Activated effector memory CD4-positive, alpha-beta T cell treated with Interleukin-2 at 50 U/mL for 16 hours (primary cell): ENCODE measurements at places on chromosomes 7 and 10.

DNA sequence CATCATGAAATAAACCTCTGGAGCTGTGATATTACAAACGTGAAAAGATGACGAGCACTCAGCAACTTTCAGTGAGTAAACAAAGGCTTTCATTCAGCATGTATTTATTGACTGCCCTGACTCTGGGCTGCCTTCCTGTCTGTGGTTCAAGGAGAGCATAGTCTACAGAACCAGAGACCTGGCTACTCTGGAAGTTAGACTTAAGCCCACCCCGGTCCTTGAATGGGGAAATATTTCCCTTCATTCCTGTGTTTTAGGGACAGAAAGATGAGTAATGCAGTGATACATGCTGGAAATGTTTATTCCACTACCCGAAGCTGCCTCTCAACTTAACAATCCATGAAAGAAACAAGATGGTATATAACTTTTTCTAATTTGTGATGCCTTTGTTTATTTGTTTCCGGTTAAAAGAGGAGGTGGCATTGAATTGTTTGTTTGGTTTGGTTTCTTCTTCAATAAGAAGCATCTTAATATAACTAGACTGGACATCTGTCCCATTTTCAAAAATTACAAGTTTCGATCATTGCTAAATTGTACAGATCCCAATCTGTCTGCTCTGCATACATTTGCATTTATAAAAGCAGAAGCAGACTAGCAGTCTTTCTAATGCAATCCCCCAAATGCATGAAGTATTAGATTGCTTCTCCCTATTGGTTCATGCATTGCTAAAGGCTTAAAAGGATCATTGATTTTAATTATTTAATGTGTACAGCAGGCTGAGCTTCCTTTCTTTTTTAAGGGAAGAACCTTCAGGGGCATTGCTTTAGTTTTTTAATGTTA, 57.7 kb downstream of the TRUB1 start:
- DNase-seq = no peak

DNA sequence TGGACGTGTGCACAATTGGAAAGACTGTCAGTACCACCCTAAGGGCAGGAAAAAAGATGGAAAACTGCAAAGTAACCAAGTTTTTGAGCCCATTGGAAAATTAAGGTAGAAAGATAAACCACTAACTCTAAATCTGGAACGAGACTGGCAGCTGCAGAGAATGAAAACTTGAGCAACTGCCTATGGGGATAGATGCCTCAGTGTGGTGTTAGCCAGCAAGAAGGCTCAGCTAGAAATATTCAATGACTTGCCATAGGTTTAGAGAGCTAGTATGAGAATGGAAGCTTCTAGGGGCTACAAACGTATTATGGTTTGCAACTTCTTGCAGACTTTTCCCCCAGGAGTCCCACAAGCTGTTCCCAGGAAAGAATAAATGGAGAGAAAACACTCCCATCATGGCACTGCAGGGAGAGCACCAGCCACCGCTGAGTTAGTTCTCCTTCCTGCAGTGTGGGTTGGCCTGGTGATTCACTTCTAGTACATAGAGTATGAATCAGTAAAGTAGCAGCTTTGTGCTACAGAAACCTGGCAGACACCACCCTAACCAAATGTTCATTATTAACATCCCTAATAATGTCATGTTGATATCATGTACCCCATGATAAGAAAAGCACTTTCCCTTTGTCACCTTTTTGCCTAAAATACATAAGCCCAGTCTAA, 372.4 kb upstream of the VWC2 start:
- no peak for DNase-seq

DNA sequence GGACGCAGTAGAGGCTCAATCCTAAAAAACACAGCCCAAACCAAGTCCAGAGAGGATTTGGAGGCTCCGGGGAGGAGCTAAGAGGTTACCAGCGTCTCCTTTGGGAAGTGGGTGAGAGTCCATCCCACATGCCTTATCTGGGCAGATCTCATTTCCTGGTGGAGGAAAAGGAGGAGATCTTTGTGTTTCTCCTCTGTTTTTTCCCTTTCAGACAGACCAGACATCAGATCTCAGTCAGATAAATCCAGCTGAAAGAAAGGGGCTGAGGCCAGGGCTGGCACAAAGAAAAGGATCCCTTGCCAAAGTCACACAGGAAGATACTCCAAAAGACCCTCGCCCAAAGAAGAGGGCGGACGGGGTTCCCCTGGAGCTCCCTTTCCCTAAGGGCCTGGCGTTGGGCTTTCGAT, 58.3 kb upstream of the COMTD1 start:
- no peak for DNase-seq

DNA sequence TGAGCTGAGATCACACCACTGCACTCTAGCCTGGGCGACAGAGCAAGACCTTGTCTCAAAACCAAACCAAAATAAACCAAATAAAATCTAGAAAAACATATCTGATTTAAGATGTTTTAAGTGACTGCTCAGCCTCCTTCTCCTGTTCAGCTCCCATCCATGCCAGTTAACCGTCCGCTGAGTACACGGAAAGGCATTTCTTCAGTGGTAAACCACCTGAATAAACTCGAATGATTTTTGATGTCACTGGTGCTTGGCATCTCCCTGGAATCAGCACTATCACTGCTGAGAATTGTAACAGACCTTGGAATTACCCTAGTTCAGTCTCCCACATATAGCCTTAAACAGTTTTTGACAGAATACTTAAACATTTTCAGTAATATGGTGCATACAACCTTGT, 24.1 kb upstream of the NRCAM start:
- DNase-seq = no peak

DNA sequence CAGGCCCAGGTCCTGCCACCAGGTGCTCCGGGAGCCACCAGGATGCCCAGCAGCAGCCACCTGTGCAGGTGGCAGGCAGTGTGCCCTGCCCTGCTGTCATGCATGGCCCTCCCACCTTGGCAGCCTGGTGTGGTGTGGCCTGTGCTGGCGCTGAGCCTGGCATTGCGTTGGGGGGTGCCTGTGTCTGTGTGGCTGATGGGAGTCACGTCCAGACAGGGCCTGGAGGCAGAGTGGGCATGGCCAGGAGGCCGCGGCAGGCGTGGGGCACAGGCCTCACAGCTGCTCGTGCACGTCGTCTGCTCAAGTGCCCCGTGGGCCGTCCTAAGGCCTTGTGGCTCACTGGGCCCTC, 8.7 kb downstream of the TTYH3 start:
- no peak for DNase-seq

DNA sequence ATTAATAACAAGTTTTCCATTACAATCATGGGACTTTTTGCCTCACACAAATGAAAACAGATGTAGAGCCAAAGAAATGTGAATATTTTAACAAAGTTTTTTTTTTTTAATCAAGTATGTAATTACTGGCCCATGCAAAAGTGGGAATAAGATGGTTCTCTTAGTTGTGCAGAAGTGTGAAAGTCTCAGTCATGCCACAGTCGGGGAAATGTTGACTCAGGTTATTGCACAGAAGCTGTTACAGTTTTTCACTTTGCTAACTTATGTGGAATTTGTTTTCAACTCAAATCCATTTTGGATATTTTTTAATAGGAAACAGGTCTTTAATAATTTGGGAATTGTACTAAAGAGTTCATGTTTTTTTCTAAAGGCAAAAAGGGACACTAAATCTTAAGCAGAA, 44.0 kb upstream of the CAV2 start:
- DNase-seq = no peak

GRCh38 chr7:95636140-95636940, 40.0 kb upstream of the PDK4 start:
- DNase-seq = no peak

DNA sequence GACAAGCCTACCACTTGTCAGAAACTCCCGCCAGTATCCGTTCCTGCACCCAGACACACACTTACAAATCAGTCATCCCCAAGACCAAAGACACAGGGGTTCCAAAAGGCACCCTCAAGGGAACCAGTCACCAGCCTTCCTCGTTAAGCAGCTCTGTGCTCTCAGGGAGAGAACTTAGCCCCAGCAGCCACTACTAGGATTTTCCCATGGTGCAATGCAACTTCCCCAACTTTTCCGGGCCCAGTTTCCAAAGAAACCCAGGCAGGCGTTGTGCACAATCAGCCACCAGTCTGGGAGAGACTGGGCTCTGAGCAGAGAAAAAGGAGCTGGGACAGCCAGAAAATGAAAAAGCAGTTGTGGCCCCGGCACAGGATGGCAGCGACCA, 1.2 kb downstream of the DLG5 start:
- DNase-seq = no peak

DNA sequence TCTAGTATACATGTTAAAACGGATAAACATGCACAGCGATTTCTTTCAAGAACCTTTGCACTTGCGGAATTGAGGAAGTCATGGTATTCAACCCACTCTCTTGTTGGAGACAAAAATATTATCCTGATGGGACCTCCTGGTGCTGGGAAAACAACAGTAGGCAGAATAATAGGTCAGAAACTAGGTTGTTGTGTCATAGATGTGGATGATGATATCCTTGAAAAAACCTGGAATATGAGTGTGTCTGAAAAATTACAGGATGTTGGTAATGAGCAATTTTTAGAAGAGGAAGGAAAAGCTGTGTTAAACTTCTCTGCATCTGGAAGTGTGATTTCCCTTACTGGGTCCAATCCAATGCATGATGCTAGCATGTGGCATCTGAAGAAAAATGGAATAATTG, 6.9 kb downstream of the THNSL1 start:
- no peak for DNase-seq

DNA sequence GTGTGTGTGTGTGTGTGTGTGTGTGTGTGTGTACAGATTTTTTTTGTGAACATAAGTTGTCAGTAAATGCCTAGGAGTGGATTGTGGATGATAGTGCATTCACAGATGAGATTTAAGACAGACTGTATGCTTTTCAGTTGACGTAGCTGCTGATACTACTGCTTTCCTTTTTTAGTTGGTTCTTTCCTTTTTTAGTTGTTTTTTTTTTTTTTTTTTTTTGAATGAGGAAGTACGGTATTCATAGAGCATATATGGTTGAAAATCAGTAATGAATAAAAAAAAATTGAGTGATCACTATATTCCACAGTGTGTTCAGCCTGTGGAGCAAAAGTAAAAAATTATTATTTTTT, 80.5 kb downstream of the RBM33 start:
- DNase-seq = no peak

DNA sequence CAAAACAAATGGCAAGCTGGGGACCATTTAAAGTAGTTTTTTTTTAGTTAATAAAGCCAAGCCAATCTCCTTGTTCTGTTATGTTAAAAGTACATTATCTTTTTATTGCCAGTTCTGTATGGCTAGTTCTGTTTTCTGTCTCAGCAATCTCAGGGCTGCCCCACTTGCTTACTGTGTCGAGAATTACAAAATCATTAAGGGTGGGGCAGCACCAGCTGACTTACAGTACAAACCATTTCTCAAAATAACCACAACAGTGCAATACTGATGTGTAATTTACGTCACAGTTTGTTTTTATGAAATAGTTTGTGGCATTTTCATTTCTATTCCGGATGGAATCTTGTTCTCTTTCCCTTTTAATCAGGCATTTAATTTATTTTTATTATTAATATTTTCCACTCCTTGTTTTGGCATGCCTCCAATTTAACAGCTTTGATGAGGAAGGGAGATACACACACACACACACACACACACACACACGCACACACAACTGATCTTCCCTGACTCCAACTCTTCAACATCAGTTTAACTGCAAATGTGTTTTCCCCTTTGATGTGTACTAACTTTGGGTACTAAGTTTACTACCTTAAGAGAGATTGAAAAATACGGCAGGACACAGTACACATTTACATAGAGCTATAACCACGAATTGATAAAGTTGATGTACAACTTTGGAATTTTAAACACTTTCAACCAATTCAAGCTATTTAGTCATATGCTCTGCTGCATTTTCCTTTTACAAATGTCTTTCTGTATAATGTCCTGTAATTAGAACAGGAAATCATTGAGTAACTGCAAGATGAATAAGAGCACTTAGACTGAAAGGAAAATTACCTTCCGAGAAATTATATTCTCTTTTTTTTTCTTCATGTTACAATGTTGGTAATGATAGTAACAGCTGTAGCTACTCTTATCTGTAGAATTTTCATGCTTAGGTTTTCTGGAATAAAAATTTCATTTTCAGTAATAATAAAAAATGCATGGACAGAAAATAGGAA, 91.5 kb downstream of the ARID5B start:
- DNase-seq = peak; percentile 30

- DNase-seq = no peak
These were observed 49.4 kb upstream of the OCM start for GRCh38 chr7:5831196-5831595.

GRCh38 chr10:97499561-97500296, 1.0 kb downstream of the UBTD1 start:
- no peak for DNase-seq

DNA sequence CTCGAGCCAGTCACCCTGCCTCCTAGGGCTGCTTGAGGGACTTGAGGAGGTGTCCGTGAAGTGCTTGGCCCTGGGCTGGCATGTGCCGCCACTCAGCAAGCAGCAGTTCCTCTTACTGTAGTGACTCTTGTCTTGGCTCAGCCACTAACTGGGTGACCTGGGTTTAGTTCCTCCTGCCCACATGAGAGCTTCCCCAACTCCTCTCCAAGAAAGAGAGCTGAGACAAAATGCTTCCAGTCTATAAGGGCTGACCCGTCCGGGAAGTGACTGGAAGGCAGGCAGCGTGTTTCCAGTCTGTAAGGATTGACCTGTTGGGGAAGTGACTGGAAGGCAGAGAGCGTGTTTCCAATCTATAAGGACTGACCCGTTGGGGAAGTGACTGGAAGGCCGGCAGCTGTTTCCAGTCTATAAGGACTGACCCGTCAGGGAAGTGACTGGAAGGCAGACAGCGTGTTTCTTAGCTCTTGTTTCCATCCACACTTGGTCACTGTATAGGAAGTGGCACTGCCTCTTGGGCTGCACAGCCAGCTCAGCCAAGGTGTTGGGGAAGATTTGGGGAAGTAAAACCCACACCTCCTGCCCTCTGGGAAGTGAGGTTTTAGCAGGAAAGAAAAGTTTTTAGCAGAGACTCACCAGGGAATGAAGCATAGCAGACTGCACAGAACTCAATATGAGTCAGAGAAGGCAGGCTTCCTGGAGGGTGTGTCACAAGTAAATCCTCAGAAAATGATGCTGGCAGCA, 53.3 kb upstream of the PPIF start:
- DNase-seq = no peak

DNA sequence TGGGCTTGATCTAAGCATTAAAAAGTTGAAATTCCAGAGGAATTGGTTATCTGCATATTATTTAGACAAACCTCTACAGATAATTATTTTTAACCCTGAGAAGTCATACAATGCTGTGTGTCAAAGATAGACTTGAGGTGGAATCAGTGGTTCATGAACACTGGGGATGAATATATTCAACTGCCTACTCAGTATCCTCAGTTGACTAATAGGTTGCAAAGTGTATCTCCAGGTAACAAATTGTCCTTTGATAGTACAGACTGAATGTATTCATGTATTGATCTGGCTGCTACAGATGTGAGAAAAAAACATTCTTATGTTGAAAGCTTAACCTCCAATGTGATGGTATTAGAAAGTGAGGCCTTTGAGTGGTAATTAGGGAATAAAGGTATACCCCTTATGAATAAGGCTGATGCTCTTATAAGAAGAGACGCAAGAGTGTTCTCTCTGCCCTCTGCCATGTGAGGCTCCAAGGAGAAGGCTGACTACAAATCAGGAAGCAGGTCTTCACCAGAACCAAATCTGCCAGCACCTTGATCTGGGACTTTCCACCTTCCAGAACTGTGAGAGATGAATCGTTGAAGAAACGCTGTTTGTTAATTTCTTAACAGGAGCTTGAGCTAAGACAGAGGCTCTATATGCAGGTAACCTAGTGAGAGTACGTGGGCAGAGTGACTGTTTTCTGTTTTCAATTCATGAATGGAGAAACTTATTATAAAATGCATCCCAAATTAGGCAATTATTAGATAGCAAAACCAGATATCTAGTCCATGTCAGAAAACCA, 7.5 kb downstream of the MRPL32 start:
- no peak for DNase-seq

GRCh38 chr10:78045237-78045636, 11.6 kb downstream of the RPS24 start:
- no peak for DNase-seq

- no peak for DNase-seq
These were observed 38.1 kb upstream of the PIK3AP1 start for GRCh38 chr10:96758423-96758822.
